AG10803 (cell line): ENCODE measurements at places on chromosomes 2 and 18.

GRCh38 chr2:203904022-203904421 is 32.5 kb upstream of the ICOS start:
- DNase-seq = peak; percentile 19

- DNase-seq = no peak
Observed at GRCh38 chr2:106159866-106160785, 34.0 kb downstream of the UXS1 start.

DNA sequence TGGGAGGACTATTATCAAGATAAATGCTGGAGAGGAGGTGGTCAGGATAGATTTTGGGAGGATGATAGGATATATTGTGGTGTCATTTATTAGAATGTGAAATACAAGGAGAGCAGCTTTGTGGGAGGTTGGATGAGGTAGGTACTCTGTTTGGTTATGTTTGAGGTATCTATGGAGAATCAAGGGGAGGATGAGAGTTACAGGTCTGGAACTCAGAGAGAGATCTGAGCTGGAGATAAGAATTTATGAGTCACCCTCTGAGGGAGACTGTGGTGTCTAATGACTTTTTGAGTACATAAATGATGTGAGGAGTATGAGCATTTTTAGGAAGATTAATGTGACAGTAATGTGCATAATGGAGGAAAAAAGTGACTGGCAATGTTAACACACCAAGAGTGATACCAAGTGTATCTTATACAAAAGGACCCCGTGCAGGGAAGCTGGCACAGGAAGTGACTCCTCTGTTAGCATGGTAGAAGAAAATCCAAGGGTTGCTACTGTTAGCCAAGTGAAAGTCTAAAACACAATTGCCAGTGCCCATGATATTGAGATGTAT is 48.2 kb downstream of the CRIM1 start:
- DNase-seq = peak; percentile 70

GRCh38 chr18:34921226-34921625 is 120.0 kb upstream of the MAPRE2 start:
- no peak for DNase-seq

- DNase-seq = peak; percentile 25
Observed at GRCh38 chr2:235793163-235793752, 299.4 kb downstream of the AGAP1 start.

DNA sequence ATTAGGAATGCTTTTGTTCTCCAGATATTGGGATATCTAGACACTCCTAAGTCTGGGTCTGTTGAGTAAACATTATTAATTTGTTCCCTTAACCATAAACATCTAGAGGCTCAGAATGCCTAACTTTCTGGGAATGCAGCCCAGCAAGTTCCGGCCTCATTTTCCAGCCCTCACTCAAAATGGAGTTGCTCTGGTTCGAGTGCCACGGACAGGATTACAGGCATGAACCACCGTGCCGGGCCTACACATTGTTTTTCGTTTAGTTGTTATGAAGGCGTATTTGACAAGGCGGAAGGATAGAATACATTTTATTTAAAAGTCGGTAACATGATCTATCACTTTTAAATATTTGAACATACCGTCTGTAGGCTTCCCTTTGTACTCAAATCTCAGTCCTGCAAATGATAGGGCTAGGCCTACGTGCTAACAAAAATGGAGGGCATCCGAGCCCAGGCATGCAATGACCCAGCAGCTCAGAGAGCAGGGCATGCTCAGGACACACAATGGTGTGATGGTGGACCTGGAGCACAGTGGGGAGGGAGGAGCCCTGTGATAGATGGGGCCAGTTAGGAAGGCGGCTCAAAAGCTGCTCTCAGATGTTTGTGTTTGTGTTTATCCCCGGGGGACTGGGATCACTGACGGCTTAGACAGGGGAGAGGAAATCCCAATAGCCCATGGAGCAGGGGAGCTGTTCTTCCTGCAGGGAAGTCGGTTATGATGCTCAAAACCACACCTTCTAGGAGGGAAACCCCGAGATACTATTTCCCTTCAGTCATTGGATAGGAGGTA is 2.9 kb upstream of the SCYGR1 start:
- no peak for DNase-seq

DNA sequence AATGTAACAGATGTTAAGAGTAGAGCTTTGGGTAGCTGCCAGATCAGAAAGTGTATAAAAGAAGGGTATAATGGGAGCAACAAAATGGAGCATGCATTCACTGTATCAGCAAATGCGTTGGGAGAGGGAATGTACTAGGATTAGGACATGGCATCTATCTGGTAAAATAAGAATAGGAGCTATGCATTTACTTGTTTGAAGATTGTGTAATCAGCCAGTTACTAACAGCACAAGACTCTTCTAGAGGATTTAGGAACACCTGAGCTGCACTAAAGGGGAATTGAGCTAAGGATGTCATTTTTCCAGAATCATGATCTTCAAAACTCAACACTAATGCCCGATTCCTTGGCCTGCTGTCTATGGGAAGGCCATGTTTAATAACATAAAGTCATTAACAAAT is 394.2 kb upstream of the TNP1 start:
- DNase-seq = no peak

- DNase-seq = no peak
Observed at GRCh38 chr2:112985090-112985489, 7.3 kb downstream of the IL36G start.

DNA sequence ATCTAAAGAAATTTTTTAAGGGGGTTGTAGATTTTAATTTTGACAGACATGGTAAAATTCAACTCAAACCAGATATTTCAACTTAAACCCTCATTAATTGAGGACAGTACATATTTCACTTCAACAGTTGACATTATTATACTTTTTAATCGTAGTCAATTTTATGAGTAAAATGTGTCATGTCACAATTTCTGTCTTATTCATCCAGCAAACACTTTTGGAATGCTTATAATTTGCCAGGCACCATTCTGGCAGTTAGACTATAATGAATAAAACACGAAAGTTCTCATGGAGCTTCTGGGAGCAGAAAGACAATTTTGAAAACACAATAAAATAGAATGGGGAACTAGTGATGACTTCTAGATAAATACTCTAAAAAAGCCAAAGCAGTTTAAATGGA is 1094.8 kb downstream of the SUCLG1 start:
- DNase-seq = peak; percentile 77

DNA sequence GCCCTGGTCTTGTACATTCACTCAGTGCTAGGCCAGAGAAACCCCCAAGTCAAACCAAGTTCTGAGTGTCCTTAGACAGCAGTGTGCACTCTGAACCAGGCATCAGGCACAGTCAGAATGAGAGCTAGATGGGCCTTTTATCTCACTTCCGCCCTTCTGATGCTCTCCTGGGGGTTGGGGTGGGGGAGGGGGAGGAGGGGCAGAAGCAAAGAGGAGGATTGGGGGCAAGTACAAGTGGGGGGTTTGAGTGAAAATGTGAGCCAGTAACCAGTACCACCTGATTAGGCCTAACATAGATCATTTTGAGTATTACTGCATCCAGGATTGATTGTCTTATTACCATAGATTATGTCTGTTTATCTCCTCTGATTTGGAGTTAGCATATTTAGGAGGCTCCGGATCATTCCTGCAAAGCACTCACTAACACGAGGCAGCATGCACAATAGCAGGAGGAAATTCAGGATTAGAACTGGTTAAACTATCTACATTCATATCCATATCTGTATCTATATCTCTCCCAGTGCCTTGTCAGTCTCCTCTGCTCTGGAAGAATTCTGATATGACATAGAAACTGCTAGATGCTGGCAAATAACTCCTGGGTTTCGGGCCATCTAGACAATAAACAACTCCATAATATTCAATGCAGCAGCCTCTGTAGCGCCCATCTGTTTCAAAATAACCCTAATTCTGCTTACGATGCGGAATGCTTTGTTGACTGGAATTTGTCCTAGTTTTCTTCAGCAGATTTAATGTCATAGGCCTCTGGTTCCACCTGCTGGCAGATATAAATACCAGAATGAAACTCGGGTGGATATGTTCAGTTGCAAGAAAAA is 149.1 kb downstream of the RHBDD1 start:
- DNase-seq = peak; percentile 86

GRCh38 chr2:20177556-20178248 is 47.2 kb downstream of the SDC1 start:
- no peak for DNase-seq

DNA sequence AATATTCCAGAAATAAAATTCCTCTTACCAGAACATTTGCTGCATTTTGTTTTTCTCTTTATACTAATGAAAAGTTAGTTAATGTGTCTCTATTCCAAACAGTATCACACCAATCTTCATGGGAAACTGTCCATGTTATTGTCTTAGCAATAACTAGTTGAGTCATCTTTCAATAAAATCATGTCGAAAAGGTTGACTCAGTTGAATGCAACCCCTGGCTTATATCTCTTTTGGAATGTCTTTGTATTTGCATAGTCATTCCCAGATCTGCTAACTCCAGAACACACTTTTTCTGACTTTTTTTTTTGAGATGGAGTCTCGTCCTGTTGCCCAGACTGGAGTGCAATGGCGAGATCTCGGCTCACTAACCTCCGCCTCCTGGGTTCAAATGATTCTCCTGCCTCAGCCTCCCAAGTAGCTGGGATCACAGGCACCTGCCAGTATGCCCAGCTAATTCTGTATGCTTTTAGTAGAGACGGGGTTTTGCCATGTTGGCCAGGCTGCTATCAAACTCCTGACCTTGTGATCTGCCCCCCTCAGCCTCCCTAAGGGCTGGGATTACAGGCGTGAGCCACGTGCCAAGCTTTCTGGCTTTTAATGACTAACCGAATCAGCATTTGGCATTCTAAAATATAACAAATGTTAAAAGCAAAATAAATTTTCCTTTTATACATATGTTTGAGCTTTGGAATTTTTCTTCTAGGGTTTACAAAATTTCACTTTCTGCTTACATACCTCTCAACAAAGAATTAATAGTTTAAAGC is 133.2 kb upstream of the GULP1 start:
- peak; percentile 3 for DNase-seq

DNA sequence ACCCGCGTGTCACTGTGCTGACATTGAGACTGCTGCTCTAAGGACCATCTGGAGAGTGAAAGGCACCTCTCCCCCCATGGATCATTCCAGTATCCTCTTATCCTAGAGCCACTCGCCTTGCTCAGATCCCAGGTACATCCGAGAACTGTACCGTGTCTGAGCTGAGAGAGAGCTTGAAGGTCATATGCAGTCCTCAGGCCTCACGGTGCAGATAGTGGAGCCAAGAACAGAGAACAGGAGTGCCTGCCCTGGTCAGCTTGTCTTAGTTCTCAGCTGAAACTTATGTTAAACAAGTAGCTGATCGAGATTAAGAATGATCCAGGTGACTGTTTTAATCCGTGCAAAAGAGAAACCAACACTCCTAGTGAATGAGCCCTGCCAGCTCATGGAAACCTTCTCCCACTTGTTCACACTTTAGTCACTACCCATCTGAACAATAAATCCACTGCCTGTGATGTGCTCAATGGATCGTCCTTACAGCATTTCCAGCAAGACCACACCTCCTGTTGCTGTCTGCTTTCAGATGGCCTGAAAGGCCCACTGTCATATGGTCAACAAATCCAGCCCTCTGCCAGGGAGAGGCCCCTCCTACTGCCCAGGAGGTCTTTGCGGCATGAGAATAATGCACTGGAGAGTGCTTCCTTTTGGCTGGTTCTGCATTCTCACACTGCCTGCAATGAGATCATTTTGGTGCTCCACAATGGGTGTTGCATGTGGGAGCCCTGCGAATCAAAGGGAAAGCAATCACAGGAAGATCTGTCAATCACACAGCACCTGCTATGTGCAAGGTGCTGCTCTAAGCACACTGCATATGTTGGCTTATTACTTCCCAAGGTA is 43.7 kb upstream of the APCDD1 start:
- peak; percentile 42 for DNase-seq

DNA sequence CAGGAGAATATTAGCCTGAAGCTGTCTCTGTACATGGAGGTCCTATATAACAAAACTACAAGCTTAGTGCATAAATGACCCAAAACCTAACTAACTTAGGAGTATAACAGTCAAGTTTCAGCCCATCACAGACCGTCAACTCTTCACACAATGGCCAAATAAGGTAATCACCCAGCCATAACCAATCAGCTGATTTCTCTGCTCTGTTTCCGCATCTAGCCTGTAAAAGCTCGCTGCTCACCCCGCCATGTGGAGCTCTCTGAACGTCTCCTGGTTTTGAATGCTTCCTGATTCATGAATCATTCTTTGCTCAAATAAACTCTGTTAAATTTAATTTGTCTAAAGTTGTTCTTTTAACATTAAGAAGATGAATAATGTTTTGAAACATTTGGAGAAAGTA is 593.6 kb downstream of the TMX3 start:
- no peak for DNase-seq

GRCh38 chr2:240988146-240988545 is 10.3 kb upstream of the SNED1 start:
- DNase-seq = peak; percentile 20

GRCh38 chr2:144876013-144876412 is 356.1 kb upstream of the ZEB2 start:
- DNase-seq = peak; percentile 49

GRCh38 chr2:187138265-187138664 is 289.3 kb upstream of the ZSWIM2 start:
- DNase-seq = peak; percentile 33

DNA sequence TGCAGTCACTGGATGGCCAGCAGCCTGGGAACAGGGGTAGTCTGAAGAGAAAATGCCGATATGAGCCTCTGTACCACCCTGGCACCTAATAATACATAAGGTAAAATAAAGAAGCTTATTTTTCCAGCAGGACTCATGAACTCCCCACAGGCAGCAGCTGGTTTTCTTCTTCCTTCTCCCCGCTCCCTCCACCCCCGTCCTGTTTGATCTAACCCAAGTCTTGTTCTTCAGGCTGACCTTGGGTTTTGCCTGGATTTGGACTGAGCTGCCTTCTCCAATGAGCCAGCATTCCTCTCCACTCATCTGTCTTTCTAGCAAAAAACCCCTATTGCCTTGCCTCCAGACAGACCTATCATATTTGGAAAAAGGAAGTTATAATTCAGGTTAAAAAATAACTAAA is 111.8 kb downstream of the CELF4 start:
- no peak for DNase-seq

GRCh38 chr2:56049233-56049845 is 125.8 kb upstream of the EFEMP1 start:
- no peak for DNase-seq

DNA sequence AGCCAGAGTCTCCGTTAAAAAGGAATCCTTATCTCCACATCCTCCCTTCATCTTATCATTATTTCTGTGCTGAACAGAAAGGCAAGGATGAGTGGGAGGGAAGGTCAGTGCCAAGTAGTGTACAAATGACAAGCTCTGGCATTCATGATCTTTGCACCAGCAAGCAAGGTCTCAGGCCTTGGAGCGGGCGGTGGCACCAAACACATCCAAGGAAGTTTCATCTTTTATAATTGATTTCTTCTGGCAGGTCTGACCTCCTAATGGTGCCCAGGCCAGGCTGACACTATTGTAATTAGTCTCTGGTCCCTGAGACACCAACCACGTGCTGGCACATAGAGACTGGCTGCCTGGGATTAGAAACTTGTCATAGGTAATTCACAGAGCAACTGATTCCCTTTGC is 336.6 kb downstream of the EN1 start:
- DNase-seq = no peak

GRCh38 chr2:46194856-46195255 is 102.4 kb upstream of the EPAS1 start:
- DNase-seq = no peak

GRCh38 chr2:97733341-97734035 is 20.1 kb downstream of the ZAP70 start:
- DNase-seq = no peak

GRCh38 chr18:40692871-40693270 is 1262.2 kb upstream of the PIK3C3 start:
- no peak for DNase-seq
